ENCODE measurements at places on chromosomes 2 and 18.

DNA sequence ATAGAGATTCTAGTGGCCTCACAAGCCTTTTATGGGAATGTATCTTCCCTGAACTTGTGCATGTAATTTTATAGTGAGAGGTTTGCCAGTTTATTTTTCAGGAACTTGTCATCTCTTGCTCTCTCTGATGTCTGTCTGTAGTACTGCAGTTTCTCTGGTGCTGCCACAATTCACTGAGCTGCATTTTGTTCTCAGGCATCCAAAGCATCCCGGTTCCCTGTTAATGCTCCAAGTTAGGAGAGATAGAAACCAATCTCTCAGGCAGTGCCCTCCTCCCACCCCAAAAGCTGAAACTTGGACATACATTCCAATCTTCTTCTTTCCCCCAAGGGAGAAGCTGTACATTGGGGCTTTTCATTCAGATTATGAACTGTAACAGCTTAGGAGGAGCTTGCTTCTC, 30.1 kb upstream of the GRB14 start:
- no peak for DNase-seq

GRCh38 chr2:143452817-143453451, 323.7 kb downstream of the ARHGAP15 start:
- no peak for DNase-seq

GRCh38 chr2:202193881-202194353, 44.5 kb downstream of the SUMO1 start:
- no peak for DNase-seq

DNA sequence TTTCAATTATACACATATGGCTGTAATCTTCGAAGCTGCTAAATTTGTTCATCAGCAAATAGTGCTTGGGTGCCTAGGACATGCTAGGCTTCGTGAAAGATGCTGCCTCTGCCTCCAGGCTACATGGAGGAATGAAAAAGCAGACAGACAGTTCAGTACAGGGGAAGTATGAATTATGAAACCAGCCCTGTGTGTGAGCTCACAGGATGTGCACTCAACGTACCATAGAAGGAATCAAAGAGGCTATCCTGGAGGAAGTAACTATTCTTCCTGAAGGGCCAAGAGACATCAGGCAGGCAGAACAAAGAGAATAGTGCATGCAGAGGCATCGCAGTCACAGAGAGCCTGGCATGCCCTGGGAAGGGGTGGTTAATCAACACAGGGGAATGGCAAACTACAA, 61.4 kb downstream of the DYM start:
- DNase-seq = no peak

DNA sequence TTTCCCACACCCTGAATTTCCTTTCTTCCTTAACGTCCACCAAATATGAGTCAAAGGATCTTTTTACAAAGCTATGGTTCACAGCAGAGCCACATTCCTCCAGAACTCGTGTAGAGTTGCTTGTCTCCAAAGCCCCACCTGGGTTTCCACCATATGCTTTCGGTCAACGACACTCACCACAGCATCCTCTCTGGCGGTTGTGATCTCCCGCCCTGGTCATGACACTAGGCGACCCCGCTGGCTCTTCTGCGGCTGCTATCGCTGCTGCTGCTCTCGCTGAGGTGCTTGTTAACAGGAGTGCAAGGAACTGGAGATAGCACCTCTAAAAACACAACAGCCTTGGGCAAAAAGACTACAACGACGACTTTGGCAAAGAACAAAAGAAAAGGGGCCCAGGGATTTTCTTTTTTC, 340 bp downstream of the SLC40A1 start:
- DNase-seq = peak; percentile 17

- no peak for DNase-seq
These were observed 384.1 kb downstream of the TNS1 start for GRCh38 chr2:217618744-217619143.

DNA sequence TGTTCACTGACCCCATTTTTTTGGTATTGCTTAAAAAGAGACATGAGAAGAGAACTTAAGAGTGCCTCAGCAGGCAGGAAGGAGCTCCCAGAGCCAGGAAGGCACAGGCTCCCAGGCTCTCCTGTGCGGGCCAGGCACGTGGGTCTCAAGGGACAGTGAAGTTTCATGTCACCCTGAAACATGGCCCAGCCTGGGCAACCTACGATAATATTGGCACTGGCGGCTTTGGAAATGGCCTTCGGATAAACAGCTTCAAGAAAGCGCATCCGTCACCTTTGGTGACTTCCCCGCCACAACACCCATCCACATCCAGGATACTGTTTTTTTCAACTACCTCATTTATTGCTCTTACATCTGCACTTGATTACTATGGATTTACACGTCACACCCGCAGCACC, 30.5 kb downstream of the PXDN start:
- no peak for DNase-seq

GRCh38 chr2:36536776-36537175, 61.2 kb downstream of the FEZ2 start:
- no peak for DNase-seq
